ENCODE measurements at places on chromosomes 13 and 19.

DNA sequence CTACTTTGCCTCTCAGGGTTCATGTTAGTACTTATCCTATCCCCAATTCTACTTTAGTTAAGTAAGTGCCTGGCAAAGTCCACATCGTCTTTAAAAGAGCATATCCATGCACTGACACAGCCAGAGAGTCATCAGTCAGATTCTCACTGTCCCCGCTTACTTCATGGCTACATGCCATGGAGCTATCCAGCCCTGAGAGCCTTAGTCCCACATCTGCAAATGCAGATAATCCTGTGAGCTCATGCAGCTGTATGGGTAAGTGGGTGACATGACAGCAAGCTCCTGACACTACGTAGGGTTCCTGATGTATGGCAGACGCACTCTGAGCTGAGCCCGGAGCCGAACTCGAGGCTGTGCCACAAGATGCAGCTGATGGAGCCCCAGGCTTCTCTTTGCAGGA is 661.5 kb downstream of the LIG4 start:
- DNase-seq, result no peak

DNA sequence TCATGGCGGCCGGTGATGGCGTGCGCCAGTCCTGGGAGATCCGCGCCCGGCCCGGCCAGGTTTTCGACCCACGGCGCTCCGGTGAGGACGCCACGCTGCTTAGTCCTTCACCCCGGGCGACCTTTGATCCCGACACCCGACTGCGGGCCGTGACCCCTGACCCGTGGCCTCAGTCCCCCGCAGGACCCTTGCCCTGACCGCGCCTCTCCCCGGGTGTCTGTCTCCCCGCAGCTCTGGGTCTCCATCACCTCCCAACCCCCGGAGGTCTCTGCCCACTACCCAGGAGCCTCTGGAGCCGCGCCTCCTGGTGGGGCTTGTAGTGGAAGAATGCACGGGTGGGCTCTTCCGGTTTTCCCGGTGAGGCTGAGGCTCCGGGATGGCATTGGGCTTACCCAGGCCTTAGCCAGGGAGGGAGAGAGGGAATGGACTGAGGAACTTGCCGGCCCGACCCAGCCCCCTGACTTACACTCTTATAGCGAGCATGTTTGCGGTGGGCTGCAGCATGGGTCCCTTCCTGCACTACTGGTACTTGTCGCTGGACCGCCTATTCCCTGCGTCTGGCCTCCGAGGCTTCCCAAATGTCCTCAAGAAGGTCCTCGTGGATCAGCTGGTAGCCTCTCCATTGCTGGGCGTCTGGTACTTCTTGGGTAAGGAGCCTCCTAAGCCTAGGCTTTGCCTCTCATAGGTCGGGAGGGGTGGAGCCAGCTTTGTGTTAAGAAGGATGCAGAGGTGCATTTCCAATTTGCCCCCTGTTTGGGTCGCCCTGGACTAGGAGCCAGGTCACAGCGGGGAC is 566 bp downstream of the MPV17L2 start:
- no peak for DNase-seq

GRCh38 chr13:112721198-112722104 is 31.6 kb downstream of the ATP11A start:
- no peak for DNase-seq

GRCh38 chr19:49231389-49231788 is 73.8 kb downstream of the TRPM4 start:
- no peak for DNase-seq

- DNase-seq, result peak; percentile 31
These were observed 887 bp downstream of the NDUFS7 start for GRCh38 chr19:1384478-1385110.

- no peak for DNase-seq
These were observed 2.0 kb downstream of the RCBTB2 start for GRCh38 chr13:48530833-48531232.

Data from inflammatory macrophage (primary cell).